ENCODE measurements at places on chromosomes 11 and 22.

DNA sequence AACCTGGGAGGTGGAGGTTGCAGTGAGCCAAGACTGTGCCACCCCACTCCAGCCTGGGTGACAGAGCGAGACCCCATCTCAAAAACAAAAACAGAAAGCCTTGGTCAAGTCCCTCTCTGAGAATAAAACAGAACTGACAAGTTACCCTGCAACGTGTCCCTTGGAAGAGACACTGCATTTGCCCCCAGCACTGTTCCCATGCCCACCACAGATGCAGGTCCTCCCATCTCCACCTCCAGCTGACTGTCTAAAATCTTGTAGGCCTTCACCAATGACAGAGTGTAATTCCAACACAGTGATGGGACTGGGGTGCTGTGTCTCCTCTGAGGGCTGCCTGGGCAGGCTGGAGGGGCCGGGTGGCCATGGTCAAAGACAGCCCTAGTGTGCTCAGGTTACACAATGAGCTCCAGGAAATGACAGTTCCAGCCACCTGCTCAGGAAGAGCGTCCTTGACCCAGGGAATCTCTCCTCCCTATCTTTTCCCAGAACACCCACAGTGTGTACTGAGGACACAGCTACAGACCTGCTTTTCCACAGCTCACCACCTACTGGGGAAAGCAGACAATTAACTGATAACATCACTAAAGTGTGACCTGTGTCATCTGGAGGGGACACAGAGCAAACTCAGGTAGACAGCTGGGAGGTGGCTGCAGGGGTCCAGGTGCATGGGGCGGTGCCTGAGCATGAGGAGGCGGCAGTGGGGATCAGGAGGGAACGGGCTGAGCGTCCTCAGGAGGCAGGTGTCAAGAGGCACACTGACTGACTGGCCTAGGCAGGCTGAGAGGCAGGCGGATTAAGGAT lies 56.4 kb downstream of the ARFGAP3 start:
- DNase-seq = no peak

DNA sequence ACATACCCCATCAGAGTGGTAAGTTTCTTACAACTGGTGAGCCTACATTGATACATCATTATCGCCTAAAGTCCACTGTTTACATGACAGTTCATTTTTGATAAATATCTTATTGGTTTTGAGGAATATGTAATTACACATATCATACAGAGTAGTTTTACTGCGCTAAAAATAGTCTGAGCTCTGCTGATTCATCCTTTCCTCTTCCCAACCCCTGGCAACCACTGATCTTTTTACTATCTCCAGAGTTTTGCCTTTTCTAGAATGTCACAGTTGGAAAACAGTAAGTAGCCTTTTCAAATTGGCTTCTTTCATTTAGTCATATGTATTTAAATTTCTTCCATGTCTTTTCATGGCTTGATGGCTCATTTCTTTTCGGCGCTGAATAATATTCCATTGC lies 112.8 kb downstream of the LARGE1 start:
- DNase-seq = no peak

GRCh38 chr11:71120471-71120896 lies 131.9 kb downstream of the SHANK2 start:
- DNase-seq = no peak

GRCh38 chr11:88709567-88709966 lies 356.2 kb downstream of the GRM5 start:
- DNase-seq = no peak

GRCh38 chr11:34907934-34908593 lies 8.1 kb downstream of the APIP start:
- DNase-seq = no peak

GRCh38 chr11:65642014-65642671 lies 4.2 kb downstream of the SIPA1 start:
- no peak for DNase-seq

GRCh38 chr11:76838678-76839068 lies 22.0 kb upstream of the ACER3 start:
- DNase-seq = no peak

GRCh38 chr11:57751176-57751575 lies 443 bp downstream of the BTBD18 start:
- no peak for DNase-seq

DNA sequence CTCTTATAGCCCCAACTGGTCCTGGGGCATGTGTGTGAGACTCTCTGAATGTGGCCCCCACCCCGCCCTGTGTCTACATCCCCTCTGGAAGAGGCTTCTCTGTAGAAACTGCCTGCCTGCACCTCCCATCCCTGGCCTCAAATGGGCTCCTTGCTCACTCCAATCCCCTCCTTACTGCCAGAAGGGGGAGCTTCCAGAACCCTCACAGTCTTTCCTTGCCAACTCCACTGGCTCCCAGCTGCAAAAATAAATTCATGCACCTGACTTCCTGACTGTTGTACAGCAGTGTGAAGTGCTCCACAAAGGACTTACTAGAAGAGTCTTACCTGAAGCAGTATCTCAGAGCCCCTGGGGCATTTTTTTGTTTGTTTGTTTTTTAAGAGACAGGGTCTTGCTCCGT lies 15.2 kb upstream of the SERPIND1 start:
- no peak for DNase-seq

- DNase-seq = no peak
Observed at GRCh38 chr11:32433914-32434355, 1.4 kb downstream of the WT1 start.

GRCh38 chr22:45866646-45867117 lies 110.3 kb downstream of the WNT7B start:
- DNase-seq = no peak

- no peak for DNase-seq
Observed at GRCh38 chr11:119051440-119052162, 5.4 kb downstream of the HYOU1 start.

DNA sequence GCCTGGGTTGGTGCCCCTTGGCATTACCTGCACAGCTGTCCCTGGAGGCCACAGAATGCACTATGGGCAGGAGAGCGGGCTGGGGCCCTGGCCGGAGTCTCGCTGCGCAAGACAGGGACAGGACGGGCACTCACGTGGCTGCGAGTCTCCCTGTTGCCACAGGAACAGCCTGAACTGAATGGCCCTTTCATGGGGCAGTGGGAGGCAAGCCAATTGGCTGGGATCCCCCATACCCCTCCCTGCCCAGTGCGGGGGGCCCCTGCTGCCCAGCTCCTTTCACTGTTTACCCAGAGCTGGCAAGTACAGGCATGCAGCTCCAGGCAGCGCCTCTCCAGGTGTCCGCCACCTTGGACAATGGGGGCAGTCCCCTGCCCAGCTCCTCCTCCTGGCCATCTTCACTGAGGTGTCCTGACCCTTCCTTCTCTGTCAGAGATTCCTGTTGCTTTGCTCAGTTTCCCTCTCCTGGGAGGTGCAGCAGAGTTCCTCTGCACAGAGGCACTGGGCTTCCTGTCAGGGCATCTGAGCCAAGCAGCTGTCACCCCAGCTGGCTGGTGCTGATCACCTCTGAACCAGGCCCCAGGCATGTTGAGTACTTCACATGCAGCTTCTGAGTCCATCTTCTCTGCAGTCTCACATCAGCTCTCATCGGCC lies 5.2 kb downstream of the USP2 start:
- no peak for DNase-seq

DNA sequence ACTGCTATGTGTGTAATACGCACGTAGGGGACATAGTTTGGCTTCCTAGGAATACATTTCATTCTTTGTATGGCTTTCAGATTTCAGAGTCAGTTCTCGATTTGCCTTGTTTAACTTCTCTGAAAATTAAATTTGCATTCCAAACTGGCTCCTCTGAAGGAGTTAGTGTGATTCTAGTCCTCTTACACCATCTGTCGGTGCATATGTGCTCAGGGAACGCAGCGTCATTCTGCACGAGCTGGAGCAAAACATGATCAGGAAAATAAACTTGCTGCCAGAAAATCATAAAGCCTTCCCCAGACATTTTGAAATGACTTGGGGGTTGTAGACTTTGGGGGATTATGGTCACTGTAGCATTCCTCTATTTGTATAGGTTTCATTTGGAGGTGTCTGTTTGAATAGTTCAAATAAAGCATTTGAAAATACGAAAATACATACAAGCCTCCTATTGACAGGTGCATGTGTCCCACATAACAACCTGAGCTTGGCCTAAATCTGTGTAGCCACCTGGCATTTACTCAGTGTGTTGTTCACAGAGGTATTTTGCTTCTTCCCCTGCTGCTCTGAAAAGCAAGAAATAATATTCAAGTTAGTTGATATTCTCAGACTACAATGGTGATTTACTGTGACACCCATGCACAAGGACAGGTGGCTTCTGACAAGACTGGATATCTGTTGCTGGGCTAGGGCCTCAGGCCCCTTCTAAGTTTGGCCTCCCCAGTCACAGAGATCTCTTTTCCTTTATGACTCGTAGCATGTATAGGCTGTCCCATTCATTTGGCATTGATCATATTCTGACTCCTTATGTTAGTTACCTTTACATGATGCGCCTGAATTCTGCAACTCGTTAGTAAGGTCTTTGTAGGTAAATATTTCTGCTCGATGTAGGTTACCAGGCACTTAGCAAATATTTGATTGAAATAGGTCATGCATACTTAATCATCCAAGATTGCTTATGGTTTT lies 81.6 kb upstream of the SORL1-AS1 start:
- DNase-seq = no peak

DNA sequence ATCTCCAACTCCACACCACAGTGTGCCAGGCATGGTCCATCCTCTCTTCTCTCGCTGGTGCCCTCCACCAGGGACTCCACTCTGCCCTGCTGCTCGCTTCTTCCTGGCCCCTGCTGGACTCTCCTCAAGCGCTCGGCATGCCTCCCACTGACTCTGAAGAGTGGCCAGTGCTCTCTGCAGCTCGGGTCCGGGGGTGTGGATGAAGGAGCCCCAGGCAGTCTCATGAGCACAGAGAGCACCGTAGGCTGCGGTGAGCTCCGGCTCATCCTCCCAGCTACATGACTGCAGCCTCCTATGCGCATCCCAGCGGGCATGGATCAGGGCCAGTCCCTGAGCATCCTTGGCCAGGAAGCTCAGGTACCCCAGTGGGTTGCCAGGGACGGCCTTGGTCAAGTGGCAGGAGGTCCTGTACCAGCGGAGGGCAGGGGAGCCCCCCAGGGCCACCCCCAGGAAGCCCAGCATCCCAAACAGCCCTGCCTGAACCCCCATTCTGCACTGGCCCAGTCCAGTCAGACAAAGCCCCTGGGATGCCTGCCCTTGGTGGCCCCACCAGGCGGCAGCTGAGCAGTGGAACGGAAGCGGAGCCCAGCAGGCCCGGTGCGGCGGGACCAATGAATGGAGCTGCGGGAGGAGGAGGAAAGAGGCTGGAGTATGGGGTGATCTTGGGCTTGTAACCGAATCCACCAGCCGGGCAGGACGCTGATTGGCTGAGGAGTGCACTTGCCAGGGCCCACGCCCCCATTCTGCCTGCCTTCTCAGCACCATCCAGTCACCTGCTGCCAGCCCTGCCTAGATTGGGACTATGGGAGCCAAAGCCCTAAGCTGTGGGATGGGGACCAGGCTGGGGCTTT lies at the start of gene PLA2G3:
TSS of gene PLA2G3 (minus strand) at position 643 of the 851 bp plus-strand sequence. CDS start at position 489, 154 bp downstream.
- no peak for DNase-seq

- no peak for DNase-seq
Observed at GRCh38 chr11:66326261-66327111, 9.6 kb upstream of the CD248 start.

- no peak for DNase-seq
Observed at GRCh38 chr22:20937794-20938671, 20.8 kb downstream of the CRKL start.

GRCh38 chr11:110093407-110094297 lies 460 bp downstream of the ZC3H12C start:
- no peak for DNase-seq

GRCh38 chr22:20792966-20793728 lies 19.2 kb downstream of the SERPIND1 start:
- no peak for DNase-seq

GRCh38 chr22:37210041-37210803 lies 2.1 kb downstream of the SSTR3 start:
- no peak for DNase-seq

DNA sequence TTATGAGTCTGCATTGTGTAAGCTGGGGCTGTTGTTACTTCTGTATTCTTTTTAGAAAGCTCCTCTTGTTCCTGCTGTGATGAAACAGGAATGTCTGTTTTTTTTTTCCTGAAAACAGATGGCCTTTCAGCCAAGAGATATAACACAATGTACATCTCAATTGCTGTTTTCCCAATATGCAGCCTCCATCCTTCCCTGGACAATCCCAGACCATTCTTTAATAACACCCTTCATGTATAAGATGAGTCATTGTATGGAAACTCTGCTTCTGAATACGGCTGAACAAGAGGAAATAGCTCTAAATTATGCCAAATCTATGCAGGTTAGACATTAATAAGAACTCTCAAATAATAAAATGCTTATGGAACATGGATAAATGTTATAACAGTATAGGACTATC lies 60.2 kb upstream of the LRRC4C start:
- DNase-seq = no peak

- DNase-seq = no peak
Observed at GRCh38 chr22:36129486-36130388, 30.8 kb downstream of the APOL3 start.

DNA sequence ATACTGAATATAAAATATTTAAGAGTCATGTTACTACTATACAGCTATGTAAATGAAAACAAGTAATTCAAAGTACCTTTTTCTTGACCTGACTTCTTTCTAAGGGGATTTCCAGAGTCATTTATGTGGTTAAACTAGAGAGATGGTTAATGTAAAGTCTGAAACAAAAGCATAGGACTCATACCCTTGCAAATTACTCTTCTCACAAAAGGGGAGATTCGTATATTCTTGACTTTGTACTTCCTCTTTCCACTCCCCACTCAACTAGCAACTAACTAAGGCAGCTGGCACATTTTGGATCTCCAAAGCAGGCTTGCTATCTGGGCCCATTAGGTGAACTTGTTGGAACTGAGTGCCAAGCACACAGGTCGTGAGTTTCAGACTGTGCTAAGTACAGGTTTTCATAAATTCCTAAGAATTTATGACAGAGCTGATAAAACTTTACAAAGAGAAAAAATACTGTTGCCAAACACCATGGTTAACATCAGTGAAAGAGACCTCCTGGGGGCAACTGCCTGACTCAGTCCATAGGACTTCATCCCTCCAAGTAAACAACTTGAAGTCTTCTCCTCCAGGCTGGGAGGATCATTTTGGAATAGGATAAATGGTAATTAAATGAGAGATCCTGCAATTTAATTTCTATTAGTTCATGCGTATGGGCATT lies 77.0 kb upstream of the DDI1 start:
- no peak for DNase-seq

- DNase-seq = no peak
Observed at GRCh38 chr11:2930704-2931419, 1.6 kb upstream of the PHLDA2 start.

GRCh38 chr11:125313271-125314219 lies 149.0 kb downstream of the PKNOX2 start:
- DNase-seq = no peak

GRCh38 chr11:104594228-104594958 lies 303.9 kb downstream of the CASP12 start:
- no peak for DNase-seq

Measured in cortex of kidney (tissue), 1 donor.